ENCODE measurements at places on chromosomes 6 and 20. TPM values are rescaled to one million over a fixed set of nuclear protein-coding genes. Genes with fewer than 3 reads are reported as not detected.

MAPK13 gene
- 119 TPM for total RNA-seq

TMEM244 gene
- not detected for total RNA-seq

TENT5A gene
- total RNA-seq = 42.1 TPM

HTR1B gene
- not detected for total RNA-seq

PPP1R3G gene
- total RNA-seq = 0.40 TPM

SPO11 gene
- total RNA-seq = not detected

GPR63 gene
- 2.4 TPM for total RNA-seq

SLC32A1 gene
- not detected for total RNA-seq

ID4 gene
- total RNA-seq = 5.7 TPM

OTOR gene
- not detected for total RNA-seq

SPTLC3 gene
- total RNA-seq = 7.9 TPM

TUBB2A gene
- 15.4 TPM for total RNA-seq

DNAH8 gene
- total RNA-seq = not detected

PAK5 gene
- total RNA-seq = not detected

PNLDC1 gene
- total RNA-seq = 1.5 TPM

YWHAB gene
- total RNA-seq = 140 TPM

CHD6 gene
- 42.1 TPM for total RNA-seq

ARMH2 gene
- not detected for total RNA-seq

DEFB132 gene
- not detected for total RNA-seq

OVOL2 gene
- total RNA-seq = 87.6 TPM

FILIP1 gene
- total RNA-seq = 7.0 TPM

PRPH2 gene
- total RNA-seq = 0.32 TPM

FLRT3 gene
- 4.6 TPM for total RNA-seq

VSX1 gene
- not detected for total RNA-seq

DACT2 gene
- 2.6 TPM for total RNA-seq

MPC1 gene
- total RNA-seq = 90.8 TPM

ADAM33 gene
- 150 TPM for total RNA-seq

CABLES2 gene
- total RNA-seq = 3.7 TPM
